ENCODE measurements at places on chromosomes 13 and 19.
A peak's percentile ranks its signal among the peaks of the same experiment; 100 is the strongest.

- DNase-seq: no peak
Observed at GRCh38 chr13:63425131-63425530, 2009.5 kb upstream of the PCDH20 start.

- DNase-seq: no peak
Observed at GRCh38 chr19:49430172-49430677, 5.0 kb downstream of the GFY start.

- DNase-seq: no peak
Observed at GRCh38 chr13:35690581-35691207, 214.2 kb upstream of the MAB21L1 start.

GRCh38 chr19:51994048-51994644 is 7.5 kb upstream of the ZNF350 start:
- no peak for DNase-seq

- no peak for DNase-seq
Observed at GRCh38 chr13:46868091-46868490, 28.8 kb downstream of the HTR2A start.

DNA sequence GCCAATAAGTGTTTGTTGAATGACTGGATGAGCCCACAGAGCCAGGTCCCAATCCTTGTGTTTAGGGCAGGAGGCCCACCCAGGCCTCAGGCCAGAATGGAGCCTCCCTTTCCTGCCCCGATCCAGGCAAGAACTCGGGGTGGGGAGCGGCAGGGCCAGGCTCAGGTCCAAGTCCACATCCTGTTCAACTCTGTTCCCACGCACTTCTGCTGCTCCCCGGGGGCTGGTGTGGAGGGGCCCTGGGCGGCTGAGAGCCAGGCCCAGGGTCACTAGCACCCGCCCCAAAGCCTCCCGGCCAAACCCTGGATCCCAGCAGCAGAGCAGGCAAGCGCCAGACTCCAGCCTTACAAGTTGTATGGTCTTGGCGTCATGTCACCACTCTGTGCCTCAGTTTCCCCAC is 8.0 kb downstream of the ANGPTL8 start:
- no peak for DNase-seq

GRCh38 chr13:44380404-44381165 is 7.0 kb downstream of the SERP2 start:
- no peak for DNase-seq

DNA sequence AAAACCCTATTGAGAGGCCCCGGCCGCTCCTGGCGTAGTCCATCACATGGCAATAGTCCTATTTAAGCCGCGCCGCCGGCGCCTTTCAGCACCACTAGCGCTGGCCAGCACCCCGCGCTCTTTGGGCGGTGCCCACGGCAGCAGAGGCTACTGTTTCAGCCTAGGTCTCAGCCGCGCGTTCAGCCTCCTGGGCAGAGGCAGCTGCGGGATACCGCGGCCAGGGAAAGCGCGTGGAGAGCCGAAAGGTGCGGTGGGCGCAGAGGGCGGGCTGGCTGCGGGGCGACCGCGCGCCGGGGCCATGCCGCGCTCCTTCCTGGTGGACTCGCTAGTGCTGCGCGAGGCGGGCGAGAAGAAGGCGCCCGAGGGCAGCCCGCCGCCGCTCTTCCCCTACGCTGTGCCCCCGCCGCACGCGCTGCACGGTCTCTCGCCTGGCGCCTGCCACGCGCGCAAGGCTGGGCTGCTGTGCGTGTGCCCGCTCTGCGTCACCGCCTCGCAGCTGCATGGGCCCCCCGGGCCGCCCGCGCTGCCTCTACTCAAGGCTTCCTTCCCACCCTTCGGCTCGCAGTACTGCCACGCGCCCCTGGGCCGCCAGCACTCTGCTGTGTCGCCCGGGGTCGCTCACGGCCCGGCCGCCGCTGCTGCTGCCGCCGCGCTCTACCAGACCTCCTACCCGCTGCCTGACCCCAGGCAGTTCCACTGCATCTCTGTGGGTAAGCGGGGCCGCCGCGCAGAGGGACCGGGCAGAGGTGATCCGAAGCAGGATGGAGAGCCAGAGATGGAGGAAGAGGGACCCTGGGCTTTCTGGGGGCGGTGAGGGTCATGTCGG is at the start of gene GSX1:
TSS of gene GSX1 (plus strand) at position 91 of the 826 bp plus-strand sequence. CDS start at position 299, 208 bp downstream.
- DNase-seq: peak; percentile 59

GRCh38 chr19:46617601-46618000 is 7.3 kb downstream of the PTGIR start:
- DNase-seq: no peak

GRCh38 chr13:33934343-33934742 is 116.4 kb downstream of the RFC3 start:
- DNase-seq: no peak

DNA sequence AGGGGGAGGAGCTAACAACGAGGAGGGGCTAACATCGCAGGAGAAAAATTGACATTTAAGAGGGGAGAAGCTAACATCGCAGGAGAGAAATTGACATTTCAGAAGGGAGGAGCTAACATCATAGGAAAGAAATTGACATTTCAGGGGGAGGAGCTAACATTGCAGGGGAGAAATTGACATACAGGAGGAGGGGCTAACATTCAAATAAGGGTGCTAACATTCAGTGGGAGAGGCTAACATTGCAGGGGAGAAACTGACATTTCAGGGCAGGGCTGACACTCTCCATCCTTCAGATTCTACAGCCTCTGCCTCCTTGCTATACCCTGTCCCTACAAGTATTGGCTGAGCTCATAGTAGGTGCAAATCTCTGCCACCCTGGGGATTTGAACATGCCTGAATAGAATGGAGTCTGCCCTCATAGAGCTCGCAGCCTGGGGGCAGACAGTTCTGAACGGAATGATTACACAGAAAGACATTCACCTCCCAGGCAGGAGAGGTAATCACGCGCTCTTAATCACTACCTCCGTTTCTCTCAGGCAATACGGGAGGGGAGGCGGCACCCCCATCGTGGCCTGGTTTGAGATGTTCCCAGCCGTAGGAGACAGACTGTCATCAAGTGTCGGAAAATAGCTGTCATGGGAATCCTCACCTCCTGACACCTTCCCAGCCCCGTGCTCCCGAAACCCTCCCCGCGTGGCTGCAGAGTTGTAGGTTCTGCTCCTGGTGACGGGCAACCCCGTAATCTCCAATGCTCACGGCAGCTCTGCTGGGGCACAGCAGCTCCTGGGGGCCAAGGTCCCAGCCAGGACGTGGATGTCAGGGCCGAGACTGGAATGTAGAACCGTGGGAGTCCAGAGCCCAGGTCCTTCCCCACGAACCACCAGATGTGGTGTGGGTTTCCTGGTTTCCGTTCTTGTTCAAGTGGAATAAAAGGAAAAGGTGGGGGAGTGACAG is 9.5 kb downstream of the GPR32 start:
- no peak for DNase-seq

DNA sequence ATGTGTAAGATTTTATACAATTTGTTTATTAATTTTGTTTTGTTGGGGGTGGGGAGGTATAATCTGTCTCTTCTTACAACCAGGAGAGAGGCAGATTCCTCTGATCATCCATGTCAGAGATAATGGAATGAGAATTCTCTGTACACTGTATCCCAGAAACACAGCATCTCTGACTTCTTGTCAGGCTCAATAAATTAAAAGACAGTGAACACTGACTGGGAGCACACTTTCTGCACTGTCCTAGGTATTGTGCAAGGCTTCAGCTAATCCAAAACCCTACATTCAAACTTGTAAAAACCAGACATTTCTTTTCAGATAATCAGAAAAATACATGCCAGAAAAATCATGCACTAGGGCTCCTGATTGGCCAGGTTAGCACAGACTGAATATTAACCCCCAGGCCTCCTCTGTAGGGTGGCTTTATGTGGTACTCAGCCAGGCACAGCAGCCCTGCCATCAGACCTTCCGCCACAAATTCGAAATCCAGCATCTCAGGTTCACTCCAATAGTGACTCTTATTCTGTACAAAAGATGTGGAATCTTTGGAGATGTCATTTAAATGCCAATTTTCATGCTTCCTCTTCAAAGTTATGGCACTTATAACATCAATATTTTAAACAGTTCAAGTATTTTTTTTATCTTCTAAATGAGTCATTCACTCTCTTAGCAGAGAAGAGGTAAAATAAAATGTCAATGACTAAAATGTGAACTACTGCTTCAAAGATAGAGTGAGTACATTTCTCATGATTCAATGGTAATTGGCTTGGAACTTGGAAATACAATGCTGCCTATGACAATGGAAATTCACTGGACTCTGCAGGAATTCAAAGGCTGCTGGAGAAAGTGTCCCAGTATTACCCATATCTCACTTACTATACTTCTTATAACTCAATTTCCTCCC is 211.5 kb downstream of the KLF12 start:
- DNase-seq: no peak

DNA sequence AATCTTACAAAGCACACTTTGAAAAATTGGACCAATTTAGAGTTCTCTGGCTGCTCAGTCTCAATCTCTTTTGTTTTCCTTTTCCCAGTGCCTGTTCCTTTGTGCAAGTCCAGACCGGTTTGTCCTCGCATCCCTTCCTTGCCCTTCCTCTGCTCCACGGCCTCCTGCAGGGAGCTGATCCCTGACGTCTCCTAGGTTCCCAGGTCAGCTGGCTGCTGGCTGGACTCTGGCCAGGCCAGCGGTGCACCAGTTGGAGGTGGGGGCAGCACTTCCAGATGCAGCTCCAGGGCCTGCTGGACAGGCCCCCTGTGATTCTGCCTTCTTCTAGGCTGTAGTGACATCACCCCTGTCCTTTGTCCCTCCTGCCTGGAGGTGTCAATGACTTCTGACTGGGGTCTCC is 44.0 kb upstream of the KPNA3 start:
- DNase-seq: peak; percentile 11

DNA sequence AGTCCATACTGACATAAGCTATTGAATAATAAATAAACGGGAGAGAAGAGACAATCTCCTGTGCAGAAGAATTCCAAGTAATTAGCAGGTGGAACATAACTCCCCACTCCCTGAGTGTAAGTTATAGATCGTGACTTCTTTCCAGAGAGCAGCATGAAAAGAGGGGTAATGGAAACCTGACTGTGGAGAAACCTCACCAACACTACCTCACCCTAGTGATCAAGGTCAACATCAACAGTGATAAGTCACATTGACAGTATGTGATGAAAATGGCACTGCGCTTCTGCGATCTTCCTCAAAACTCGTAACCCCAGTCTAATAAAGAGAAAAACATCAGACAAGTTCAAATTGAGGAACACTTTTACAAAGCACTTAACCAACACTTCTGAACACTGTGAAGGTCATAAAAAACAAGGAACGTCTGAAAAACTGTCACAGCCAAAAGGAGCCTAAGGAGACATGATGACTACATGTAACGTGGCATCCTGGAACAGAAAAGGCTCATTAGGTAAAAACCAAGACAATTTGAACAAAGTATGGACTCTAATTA is 19.8 kb downstream of the CAB39L start:
- DNase-seq: no peak

GRCh38 chr13:113083402-113084061 is 22.1 kb upstream of the F7 start:
- DNase-seq: peak; percentile 90

GRCh38 chr13:105502193-105502592 is 1033.3 kb downstream of the EFNB2 start:
- no peak for DNase-seq

DNA sequence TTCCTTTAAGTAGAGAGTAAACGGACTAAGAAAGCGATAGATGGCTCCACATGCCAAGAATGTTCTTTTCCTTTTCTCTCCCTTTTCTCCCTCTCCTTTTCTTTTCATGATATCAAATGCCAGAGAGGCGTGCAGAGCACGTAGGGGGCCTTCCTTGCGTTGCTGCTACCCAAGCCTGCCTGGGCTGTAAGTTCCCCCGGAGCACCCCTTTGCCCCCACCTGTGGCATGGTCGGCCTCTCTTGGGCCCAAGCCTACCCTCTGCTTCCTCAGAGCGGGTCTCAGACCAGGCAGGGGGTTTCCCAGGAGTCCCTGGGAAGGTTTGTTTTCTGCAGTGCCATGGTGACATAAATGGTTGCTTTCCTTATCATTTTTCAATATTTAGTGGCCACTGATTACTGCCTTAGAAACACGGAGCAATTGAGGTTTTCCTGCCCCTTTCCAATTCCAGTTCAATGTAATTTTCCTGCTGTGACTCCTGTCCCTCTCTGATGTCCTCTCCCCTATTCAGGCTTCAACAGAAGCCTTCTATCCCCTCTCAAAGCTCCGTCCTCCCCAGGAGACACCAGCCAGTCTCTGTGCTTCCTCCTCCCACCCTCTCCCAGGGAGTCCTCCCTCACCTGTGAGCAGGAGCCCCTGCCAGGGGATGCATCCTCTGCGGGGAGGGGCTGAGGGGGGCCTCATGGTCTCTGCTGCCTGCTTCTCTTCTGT is 22.6 kb upstream of the CD177 start:
- DNase-seq: no peak

DNA sequence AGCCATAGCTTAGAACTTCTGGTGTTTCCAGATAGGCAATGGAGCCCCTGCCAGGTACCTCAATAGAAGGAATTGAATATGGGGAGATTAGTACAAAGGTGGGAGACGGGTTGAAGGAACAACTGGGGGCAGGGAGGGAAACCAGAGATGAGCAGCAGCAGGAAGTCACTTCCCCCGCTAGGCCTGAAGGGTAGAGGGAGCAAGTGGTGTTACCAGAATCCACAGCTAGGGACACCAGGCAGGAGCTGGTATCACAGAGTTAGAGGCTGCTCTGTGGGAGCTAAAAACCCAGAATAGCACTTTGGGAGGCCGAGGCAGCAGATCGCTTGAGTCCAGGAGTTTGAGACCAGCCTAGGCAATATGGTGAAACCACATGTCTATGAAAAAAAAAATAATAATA is 15.3 kb upstream of the HNRNPUL1 start:
- no peak for DNase-seq

DNA sequence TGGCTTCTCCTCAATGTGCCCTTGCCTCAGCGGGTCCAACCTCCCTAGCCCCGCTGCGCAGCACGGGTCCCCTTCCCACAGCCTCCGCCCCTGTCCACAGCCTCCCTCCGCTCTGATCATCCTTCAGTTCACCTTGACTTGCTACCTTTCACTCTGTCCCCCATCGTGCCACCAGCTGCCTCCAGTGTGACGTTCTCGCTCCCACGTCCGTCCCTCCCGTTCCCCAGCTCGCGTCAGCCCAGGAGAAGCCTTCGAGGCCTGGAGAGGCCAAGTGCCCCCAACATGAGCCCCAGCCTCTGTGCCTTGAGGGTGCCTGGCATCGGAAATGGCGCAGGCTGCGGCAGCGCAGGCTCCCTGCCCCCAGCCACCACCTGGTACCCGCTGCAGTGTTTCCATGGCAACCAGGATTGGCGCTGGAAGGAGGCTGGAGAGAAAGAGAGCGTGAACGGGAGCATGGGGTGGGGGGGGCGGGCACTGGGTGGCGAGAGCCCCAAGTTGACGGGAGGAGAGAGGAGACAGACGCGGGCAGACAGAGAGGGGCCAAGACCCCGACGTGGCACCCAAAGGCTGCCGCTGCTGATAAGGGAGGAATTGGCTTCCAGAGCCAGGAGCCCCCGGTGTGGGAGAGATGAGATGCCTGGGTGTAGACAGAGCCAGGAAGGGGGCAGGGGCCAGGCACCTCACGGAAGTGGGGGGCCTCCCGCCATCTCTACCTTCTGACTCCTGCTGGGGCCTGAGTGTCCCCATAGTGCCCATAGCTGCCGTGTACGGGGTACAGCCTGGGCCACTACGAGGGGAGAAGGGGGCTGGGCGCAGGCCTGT is 844 bp upstream of the ASPDH start:
- DNase-seq: peak; percentile 88

GRCh38 chr13:40169476-40169875 is 497.0 kb downstream of the FOXO1 start:
- DNase-seq: no peak
